Thyroid gland (tissue), 4 donors: ENCODE measurements at places on chromosomes 4 and X. TPM values are rescaled to one million over a fixed set of nuclear protein-coding genes. Genes with fewer than 3 reads are reported as not detected.

DNA sequence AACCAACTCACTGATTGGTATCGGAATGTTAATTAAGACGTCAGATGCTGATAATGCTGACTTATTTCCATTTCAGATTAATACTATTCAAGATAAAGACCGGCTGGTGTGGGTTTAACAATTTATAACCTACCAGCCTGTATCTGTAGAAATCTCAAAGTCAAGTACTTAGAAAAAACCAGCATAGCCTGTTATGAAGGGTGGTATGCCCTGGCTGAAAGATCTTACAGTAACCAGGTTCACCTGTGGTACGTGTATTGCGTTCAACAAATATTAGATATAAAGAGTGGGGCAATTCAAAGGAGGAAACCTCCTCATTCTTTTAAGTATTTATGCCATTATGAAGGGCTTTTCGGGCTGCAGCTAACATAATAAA, 240.8 kb upstream of the ANXA3 start:
- no peak overlapping the region for H3K27ac ChIP-seq
- no peak overlapping the region for H3K4me3 ChIP-seq
- DNase-seq, result no peak

EGF gene
- 3.1 TPM for total RNA-seq

DNA sequence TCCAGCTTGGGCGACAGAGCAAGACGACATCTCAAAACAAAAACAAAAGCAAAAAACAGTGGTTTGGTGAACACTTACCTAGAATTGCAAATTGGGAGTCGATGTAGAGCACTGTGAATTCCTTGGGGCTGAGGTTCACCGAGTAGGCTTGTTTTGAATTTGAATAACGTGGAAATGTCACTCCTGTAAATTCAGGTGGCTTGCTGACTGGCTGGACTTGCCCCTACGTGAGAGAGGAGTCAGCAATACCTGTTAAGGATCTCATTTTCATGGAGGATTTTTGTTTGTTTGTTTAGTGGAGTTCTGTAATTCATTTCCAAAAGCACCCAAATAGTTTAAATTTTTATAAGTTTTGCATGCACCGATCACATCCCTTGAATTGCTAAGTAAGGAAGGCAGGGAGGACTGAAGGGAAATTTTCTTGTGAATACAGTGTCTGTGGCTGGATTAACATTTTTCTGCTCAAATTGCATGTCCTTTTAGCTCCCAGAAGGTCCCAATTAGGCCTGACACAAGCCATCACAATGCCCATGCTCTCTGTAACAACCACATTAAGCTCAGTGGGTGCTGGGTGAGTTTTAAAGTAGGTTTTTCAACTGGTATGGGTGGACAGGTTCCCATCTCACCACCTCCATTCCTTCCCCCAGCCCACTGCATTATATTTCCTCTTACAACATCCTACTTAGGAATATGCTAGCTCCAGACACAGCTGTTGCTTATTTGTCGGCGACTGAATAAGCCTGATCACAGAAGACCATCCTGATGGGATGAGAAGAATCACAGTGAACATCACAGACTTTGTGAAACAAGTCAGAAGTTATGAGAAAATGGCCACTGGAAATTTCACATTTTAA, 58.5 kb upstream of the TTC29 start:
- no peak overlapping the region for H3K4me3 ChIP-seq
- no peaks in the 10 kb centered on the region for H3K4me1 ChIP-seq
- no peak for DNase-seq

DNA sequence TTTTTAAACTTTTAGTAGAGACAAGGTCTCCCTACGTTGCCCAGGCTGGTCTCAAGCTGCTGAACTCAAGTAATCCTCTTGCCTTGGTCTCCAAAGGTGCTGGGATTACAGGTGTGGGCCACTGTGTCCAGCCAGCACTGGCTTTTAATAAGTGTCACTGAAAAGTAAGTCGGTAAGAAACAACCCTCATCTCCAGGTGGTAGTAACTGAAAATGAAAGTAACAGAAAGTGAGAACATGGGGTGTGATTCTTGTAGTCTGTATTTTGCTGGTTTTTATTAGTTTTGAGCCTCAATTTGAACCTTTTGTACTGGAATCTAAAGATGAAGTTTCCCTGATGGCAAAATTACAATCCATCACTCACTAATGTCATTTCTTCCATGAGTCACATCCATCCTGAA, 238.1 kb upstream of the AGA start:
- DNase-seq, result no peak

TMSB15C gene
- 0.67 TPM for total RNA-seq

MAGEC1 gene
- total RNA-seq, result not detected

- no peaks in the 10 kb centered on the region for H3K36me3 ChIP-seq
- H3K4me3 ChIP-seq, result no peak overlapping the region
- DNase-seq, result no peak
- no peaks in the 10 kb centered on the region for H3K4me1 ChIP-seq
- no peaks in the 10 kb centered on the region for H3K27me3 ChIP-seq
These were observed 128.2 kb upstream of the RASGEF1B start for GRCh38 chr4:81599742-81600380.

NAP1L3 gene
- total RNA-seq, result 4.3 TPM
